ENCODE measurements at places on chromosomes 1 and 21.

DNA sequence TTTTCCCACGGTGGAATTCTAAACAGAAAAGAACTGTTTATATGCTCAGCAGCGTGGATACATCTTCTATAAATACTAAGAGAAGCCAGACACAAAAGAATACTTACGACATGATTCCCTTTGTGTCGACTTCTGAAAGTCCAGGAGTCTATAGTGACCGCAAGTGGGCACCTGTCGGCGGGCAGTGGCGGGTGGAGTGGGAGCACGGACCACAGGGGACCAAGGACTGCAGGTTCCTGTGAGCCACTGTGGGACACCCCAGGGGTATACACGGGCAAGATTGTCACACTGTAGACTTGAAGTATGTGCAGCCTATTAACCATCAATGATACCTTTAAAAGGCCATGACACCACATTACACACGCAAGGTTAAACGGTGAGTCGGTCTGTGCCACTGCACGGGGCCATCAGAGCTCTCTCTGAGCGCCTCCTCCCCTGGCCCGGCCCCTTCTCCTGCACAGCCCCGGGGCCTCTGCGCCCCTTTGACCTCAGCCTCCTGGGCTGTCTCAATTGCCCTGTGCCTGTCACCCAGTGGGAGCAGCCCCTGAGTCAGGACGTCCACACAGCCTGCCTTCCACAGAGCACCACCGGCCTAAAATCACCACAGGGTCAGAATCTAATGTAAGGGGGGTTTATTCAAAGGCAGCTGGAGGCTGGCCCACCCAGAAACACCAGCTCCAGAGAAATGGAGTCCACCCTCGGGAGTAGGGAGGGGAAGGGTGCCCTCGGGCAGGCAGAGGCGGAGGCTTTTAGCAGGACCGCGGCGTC is 90.0 kb upstream of the COL6A1 start:
- DNase-seq: no peak

DNA sequence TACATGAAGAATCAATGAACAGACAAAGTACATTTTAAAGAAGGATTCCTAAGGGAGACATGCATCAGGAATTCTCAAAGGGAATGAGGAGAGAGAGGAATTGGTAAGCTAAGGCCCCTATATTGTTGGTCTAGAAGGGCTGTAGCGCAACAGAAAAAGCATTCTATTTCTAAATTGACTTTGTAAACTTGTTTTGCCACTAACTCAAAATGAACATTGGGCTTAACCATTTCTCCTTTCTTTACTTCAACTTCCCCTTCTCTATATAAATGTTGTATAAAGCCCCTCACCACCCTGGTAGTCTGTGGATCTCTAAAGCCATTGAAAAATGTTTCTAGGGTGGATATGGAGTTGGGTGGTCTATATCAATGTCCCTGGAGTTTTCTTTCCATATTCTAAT is 20.4 kb upstream of the OR6N2 start:
- no peak for DNase-seq

DNA sequence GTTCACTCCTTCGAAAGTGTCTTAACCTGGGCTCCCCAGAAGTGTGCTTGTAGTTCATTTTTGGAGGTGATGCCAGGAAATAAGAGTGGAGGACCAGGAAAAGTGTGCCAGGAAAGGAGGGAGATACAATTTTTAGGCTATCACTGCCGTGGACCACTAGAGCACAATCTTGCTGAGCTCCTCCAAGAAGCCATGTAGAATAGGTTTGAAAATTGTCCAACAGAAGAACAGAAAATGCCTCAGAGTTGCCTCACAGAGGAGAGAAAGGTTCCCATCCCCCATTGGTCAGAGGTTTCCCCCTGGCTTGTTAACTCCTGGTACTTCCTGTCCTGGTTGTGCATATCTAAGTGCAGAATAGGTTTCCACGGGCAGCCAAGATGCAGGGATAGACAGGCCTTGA is 41.6 kb downstream of the CATSPERE start:
- DNase-seq: no peak

DNA sequence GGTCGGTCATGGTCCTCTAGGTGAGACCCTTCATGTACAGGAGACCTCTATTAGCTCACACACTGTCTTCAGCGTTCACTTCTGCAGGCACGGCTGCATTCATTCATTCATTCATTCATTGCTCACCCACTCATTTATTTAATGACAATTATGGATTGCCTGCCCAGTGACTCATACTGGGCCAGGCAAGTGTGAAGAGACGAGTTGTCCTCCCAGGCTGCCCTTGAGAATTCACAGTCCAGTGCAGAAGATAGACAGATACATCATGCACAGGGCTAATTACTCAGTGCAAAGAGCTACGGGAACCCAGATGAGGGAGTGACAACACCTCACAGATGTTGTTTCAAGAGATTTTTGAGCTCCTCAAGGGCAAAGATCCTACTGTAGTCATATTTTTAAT is 248.4 kb downstream of the TNR start:
- DNase-seq: no peak

DNA sequence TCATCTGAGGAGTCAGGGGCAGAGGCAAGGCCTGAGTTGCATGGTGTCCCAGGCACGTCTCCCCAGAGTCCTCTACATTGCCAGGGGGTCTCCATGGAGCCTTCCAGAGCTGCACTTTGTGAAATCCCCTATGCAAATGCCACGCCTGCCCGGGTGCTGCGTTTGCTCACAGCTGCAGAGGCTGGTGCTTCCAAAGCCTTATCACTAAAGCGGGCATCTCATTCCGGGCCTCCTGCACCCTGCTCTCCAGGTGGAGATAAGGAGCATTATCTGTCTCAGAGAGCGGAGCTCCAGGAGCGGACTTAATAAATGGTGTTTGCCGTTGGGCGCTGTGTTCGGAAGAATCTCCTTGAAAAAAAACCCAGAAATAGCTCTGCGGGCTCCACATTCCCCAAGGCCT is 25.9 kb upstream of the ACTL8 start:
- no peak for DNase-seq

DNA sequence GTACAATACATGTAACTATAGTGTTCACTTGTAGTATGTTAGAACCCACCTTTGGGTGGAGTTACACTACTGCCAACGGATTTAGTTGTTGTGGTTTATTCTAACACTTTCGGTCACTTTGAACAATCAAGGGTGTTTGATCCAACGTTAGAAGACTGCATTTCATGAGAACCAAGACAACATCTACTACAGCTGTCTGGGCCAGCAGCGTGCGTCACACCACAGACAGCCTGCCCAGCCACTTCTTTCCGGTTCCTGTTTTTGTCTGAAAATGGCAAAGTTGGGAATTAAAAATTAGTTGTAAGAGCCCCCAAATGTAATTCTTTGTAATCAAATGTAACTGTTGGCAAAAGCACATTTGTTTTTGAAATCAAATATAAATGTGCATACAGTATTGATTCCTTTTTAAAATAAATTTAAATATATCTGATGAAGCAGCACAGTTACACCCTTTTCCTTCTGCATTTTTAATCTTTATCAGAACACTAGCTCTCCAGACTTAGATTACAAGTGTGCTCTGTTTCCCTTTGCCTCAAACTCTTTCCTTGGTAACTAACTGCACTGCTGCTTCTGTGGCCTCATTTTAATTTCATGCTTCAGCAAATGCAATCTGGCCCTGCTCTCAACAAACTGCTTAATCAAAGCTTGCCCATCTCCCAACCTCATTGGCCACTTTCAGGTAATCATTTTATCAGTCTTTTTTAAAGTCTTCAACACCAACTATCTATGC is 86.6 kb upstream of the DPH5 start:
- DNase-seq: no peak

DNA sequence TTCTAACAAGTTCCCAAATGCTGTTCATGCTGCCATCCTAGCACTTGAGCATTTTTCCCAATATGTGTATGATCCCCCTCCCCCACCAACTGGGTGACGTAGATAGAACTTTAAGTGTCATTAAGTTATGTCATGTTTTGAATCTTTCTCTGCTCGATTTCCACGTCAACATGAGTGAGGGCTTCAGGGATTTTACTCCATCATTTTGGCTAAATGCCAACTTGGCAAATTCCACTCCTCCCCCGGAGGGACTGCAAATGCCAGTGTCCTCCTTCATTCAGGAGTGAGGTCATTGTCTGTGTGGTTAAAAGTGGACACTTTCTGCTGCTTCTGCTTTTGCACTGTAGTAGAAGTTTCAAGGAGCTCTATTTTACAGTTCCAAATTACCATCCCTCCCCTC is 201.7 kb downstream of the FGGY start:
- DNase-seq: peak; percentile 29

GRCh38 chr1:44655609-44656008 is 18.7 kb downstream of the TMEM53 start:
- DNase-seq: peak; percentile 20

DNA sequence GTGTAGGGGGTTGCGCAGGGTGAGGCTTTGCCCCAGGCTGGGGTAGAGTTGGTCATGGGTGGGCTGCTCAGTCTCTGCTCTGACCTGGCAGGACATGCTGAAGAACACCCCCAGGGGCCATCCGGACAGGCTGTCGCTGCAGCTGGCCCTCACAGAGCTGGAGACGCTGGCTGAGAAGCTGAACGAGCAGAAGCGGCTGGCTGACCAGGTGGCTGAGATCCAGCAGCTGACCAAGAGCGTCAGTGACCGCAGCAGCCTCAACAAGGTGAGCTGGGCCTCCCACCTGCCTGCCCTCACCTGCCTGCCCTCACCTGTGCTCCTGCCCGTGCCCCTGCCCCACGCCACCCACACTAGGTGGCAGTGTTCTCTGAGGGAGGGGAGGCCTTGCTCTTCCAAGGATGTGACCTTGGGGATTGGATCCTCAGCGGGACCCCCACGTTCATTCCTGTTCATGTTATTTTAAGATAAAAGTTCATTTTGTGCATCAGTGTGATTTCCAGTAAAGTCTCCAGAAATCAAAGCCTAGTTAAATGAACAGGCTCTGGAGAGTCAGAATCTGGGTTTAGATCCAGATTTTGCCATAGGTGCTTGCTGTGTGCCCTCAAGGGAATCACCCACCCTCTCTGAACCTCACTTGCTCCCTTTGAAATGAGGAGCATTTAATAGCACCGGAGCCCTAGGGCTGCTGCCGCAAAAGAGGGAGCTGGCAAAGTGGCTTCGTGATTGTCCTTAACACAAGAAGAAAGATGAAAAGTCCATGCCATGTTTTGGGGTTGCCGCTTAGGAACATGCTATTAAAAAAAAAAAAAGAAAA is 87.9 kb downstream of the ARHGEF10L start:
- no peak for DNase-seq

GRCh38 chr1:89633248-89633799 is 404 bp downstream of the LRRC8C start:
- DNase-seq: peak; percentile 60

- no peak for DNase-seq
Measured at GRCh38 chr1:43796111-43796581, 88.8 kb downstream of the ST3GAL3 start.

Measured in NCI-H1417 (cell line).